ENCODE measurements at places on chromosomes 5 and 9. TPM values are rescaled to one million over a fixed set of nuclear protein-coding genes. Genes with fewer than 3 reads are reported as not detected.

Gene MARCHF6
- 73.9 TPM for total RNA-seq

Gene FAXDC2
- 0.33 TPM for total RNA-seq

Gene NAA35
- total RNA-seq, result 25.3 TPM

Gene OBP2A
- 0.15 TPM for total RNA-seq

Gene DYNC2I2
- 149 TPM for total RNA-seq

Gene IER5L
- 19.5 TPM for total RNA-seq

Gene FLT4
- 3.6 TPM for total RNA-seq

Gene CD274
- 1.3 TPM for total RNA-seq

Gene RMI1
- total RNA-seq, result 13.3 TPM

Gene OTULINL
- 26.3 TPM for total RNA-seq

Gene OLFM1
- total RNA-seq, result 9.6 TPM

Gene SMIM32
- not detected for total RNA-seq

Gene RNF183
- total RNA-seq, result 0.19 TPM

Gene CBY3
- total RNA-seq, result not detected

Gene SLC34A3
- 0.15 TPM for total RNA-seq

Gene FAM163B
- not detected for total RNA-seq

Gene HTR1A
- not detected for total RNA-seq

Gene ZSWIM6
- total RNA-seq, result 3.9 TPM

Gene SEMA6A
- 0.15 TPM for total RNA-seq

Gene DMRTA1
- 0.52 TPM for total RNA-seq

Gene TRAF1
- 1.9 TPM for total RNA-seq

Gene ZNG1E
- total RNA-seq, result 62.6 TPM

Gene SLC34A1
- total RNA-seq, result not detected

Gene GHR
- 0.05 TPM for total RNA-seq

Gene LIX1
- not detected for total RNA-seq

Gene PCYOX1L
- total RNA-seq, result 2.9 TPM

Gene EFNA5
- 16.3 TPM for total RNA-seq

Gene CNTNAP3
- total RNA-seq, result 8.0 TPM

Gene AJM1
- total RNA-seq, result 4.1 TPM

Gene PCDHA12
- total RNA-seq, result 3.0 TPM

Gene SLC9A3
- 2.2 TPM for total RNA-seq

Gene C9orf153
- 0.34 TPM for total RNA-seq

Gene LCP2
- total RNA-seq, result not detected

Gene CDO1
- not detected for total RNA-seq

Gene SGCD
- 4.8 TPM for total RNA-seq
